ENCODE measurements at places on chromosomes 2 and 18.

- DNase-seq: no peak
Observed at GRCh38 chr2:188610827-188611226, 319.2 kb downstream of the GULP1 start.

DNA sequence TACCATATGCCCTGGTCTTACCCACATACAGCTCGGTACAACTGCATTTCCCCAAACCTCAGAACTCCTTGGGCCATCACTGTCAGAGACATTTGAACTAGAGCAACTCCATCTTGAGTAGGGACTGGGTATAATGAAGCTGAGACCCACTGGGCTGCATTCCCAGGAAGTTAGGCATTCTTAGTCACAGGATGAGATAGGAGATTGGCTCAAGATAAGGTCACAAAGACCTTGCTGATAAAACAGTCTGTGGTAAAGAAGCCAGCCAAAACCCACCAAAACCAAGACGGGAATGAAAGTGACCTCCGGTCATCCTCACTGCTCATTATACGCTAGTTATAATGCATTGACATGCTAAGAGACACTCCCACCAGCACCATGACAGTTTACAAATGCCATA is 131.3 kb downstream of the PIK3C3 start:
- no peak for DNase-seq

DNA sequence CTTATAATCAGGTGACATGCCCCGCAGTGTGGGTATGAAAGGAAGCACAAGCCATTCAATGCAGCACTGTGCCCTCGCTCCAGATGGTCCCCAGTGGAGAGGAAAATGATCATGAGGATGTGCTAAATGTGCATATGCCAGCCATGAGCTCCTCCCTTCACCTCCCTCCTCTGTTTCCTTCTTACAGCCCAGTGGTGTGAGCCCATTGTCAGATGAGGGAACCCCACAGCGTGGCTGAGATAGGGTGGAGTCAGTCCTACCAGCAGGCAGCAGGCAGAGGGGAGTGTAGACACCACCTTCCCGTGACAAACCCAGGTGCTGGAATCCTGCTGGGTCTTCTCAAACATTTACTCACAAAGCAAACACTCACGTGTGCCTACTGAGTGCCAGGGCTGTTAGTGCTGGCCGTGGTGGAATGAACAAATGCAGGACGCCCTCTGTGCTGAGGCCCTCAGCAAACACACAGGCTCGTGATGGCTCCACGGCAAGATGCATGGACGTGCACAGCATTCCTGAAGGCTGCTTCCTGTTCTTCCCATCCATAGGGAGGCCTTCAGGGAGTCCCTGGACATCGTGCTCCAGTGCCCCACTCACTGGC is 181.7 kb upstream of the TPO start:
- no peak for DNase-seq

- DNase-seq: no peak
Observed at GRCh38 chr2:218267259-218267658, 2.7 kb downstream of the AAMP start.

Data from breast epithelium (tissue), 4 donors.